ENCODE measurements at places on chromosomes 7 and 10. TPM values are rescaled to one million over a fixed set of nuclear protein-coding genes. Genes with fewer than 3 reads are reported as not detected.

RBP3 gene
- 0.06 TPM for polyA plus RNA-seq

DNA sequence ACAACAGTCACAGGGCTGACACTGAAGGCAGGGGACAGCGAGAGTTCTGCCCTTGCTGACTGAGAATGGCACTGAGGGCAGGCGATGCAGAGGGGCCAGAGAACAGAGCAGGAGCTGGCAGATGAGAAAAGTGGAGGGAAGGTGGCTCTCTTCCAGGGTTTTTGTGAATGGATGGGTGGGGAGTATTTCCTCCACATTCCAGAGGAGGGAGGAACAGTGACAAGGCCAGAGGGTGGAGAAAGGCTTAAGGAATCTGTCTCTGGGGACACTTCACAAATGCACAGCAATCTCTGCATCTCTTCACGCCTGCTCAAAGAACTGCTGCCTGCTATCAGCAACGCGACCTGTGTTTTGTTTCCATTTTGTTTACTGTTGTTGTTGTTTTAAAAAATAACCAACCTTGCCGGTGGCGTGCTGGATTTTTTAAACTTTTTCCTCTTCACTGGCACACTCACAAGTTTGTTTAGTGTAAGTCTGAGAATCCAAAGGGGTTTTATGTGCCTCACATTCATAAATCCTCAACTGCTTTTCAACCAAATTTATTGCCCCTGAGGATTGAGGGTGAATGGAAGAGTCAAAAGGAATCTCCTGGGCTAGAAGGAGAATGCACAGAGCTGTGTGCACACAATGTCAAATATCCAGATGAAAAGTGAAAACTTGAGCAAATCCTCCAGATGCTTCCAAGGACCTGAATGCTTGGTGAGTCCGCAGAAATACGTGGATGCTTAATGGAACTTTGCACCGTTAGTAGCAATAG lies 129.3 kb downstream of the GLI3 start:
- peak; percentile 45 for DNase-seq

DNA sequence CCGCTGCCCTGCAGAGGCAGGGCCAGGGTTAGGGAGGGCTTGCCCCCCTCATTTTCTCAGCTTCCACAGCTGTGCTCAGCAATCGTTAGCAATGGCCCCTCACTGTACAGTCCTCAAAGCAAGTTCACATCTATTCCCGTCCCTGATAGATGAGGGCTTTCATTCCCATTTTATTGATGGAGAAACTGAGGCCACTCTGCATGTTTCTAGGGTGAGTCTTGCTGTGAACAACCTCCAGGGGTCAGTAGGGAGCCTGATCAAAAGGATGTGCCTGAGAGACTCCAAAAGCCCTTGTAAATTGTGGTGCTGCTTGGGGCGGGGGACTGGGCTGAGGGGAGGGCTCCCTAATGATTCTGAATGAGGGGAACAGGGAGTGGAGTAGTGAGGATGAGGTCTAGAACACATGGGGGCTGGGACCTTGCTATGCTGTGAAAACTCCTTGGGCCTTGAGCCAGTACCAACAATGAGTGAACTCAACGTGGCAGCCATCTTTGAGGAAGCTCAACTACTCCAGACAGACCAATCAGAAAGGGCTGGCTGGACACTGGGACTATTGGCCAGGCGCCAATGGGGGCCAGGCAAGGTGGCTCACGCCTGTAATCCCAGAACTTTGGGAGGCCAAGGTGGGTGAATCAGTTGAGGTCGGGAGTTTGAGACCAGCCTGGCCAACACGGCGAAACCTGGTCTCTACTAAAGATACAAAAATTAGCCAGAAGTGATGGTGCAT lies 6.7 kb upstream of the GRIFIN start:
- DNase-seq: no peak

DNA sequence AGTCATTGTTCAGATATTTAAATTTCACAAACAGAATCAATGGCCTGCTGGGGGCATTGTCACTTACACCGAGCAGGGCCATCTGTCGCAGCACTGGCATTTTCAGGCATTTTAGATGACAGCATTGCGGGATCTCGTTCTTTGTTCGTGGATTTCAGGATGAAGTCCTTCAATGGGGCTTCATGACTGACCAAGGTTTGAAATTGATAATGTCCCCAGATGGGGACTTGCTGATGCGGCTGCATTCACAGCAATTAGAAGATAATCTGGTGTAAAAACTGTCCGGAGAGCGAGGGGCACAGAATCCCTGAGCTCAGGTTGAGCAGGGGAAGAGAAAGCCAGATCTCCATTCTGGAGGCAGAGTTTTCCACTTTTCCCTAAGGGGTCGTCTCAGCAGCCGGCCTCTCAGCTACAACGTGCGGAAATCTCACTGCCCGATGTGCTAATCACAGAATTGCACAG lies 1.9 kb upstream of the C7orf33 start:
- DNase-seq: no peak

Data from renal cortex interstitium (tissue), 15 donors.